ENCODE measurements at places on chromosomes 2 and 18. TPM values are rescaled to one million over a fixed set of nuclear protein-coding genes. Genes with fewer than 3 reads are reported as not detected.

ERBB4 gene
- not detected for total RNA-seq

APLF gene
- 0.59 TPM for total RNA-seq

SIX2 gene
- 0.27 TPM for total RNA-seq

FBXO41 gene
- 6.0 TPM for total RNA-seq

CRYBA2 gene
- total RNA-seq: not detected

DUSP2 gene
- total RNA-seq: 0.52 TPM

SKOR2 gene
- total RNA-seq: not detected

TXNL4A gene
- 157 TPM for total RNA-seq

IL1B gene
- total RNA-seq: 0.40 TPM

UBR3 gene
- total RNA-seq: 11.4 TPM

IGFBP2 gene
- 57.2 TPM for total RNA-seq

LOXHD1 gene
- total RNA-seq: not detected

GREB1 gene
- total RNA-seq: 2.7 TPM

SP140 gene
- not detected for total RNA-seq

MAPK4 gene
- 0.16 TPM for total RNA-seq

BOK gene
- 37.5 TPM for total RNA-seq

ALPP gene
- 0.56 TPM for total RNA-seq

CROCC2 gene
- total RNA-seq: not detected

LAMA1 gene
- 0.06 TPM for total RNA-seq

GALNT5 gene
- total RNA-seq: 2.1 TPM

SERPINB13 gene
- not detected for total RNA-seq

ASB18 gene
- not detected for total RNA-seq

SFT2D3 gene
- 3.8 TPM for total RNA-seq

EML6 gene
- total RNA-seq: 1.00 TPM

RRM2 gene
- total RNA-seq: 280 TPM

ZEB2 gene
- total RNA-seq: 7.3 TPM

TLX2 gene
- 0.30 TPM for total RNA-seq

TUBA4B gene
- 0.26 TPM for total RNA-seq

ONECUT2 gene
- total RNA-seq: 0.21 TPM

GPR75 gene
- 1.6 TPM for total RNA-seq

CDH19 gene
- 1.3 TPM for total RNA-seq

MEMO1 gene
- total RNA-seq: 79.4 TPM

AGFG1 gene
- total RNA-seq: 133 TPM

PSMG2 gene
- 74.5 TPM for total RNA-seq

GAL3ST2 gene
- 0.36 TPM for total RNA-seq

COX5B gene
- total RNA-seq: 314 TPM

CD8B2 gene
- not detected for total RNA-seq

SAG gene
- not detected for total RNA-seq

DSC2 gene
- total RNA-seq: 1.3 TPM

ATG16L1 gene
- 48.6 TPM for total RNA-seq

RGPD3 gene
- 0.10 TPM for total RNA-seq

AQP4 gene
- not detected for total RNA-seq

IL36G gene
- total RNA-seq: not detected

CDC42EP3 gene
- total RNA-seq: 27.9 TPM

G6PC2 gene
- total RNA-seq: not detected

NT5DC4 gene
- total RNA-seq: not detected

ABCG5 gene
- not detected for total RNA-seq

MROH2A gene
- total RNA-seq: 0.28 TPM

MATN3 gene
- total RNA-seq: 13.7 TPM

RNF138 gene
- total RNA-seq: 14.1 TPM

CCBE1 gene
- total RNA-seq: 10.6 TPM

NPPC gene
- 0.40 TPM for total RNA-seq

GAREM2 gene
- total RNA-seq: 7.0 TPM

All from A549 treated with RU486 at 1 μM for 4 hours (cell line).